ENCODE measurements at places on chromosomes 6 and 20.

GRCh38 chr20:40769677-40770285 lies 80.7 kb upstream of the MAFB start:
- DNase-seq: no peak

- DNase-seq: no peak
These were observed 48.2 kb downstream of the CDH4 start for GRCh38 chr20:61300293-61300692.

- no peak for DNase-seq
These were observed 27.9 kb downstream of the CENPW start for GRCh38 chr6:126367849-126368248.

DNA sequence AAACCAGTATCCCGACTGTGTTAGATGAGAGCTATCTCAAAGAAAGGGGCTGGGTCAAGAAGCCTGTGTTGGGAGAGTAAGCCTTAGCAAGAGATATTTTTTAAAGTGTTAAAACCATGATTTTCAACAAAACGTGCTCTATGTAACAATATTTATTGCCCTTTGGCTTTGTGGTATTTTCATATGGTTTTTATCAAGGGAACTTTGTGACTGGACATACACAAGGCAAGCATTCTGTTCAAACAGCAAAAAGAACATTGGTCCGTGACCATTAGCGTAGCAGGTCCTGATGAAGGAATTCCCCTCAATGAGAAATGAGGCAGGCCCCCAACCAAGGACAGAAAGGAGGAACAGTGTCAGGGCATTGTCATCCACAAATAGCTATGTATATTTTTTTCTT lies 222.6 kb downstream of the MYLK4 start:
- DNase-seq: no peak

DNA sequence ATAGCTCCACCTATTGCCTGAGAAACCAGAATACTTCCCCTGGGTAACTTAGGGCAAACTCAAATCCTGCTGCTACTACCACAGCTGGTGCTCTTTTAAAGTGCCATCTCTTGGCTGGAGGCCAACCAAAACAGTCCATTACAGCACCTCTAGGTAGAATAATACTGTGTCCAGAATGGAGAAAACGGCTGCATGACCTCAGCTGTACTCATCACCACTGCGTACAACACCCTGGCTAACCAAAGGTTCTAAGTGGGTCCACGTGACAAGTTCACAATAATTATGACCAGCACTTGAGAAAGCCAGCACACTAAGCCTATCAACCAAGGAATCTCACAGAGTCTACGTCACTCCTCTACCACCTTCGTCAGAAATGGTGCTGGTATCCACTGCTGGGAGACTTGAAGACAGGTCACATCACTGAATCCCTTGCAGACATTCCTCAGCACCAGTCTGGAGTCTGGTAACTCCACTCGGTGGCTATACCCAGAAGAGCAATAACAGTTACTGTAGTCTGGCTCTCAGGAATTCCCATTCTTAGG lies 40.9 kb upstream of the PKIB start:
- no peak for DNase-seq

DNA sequence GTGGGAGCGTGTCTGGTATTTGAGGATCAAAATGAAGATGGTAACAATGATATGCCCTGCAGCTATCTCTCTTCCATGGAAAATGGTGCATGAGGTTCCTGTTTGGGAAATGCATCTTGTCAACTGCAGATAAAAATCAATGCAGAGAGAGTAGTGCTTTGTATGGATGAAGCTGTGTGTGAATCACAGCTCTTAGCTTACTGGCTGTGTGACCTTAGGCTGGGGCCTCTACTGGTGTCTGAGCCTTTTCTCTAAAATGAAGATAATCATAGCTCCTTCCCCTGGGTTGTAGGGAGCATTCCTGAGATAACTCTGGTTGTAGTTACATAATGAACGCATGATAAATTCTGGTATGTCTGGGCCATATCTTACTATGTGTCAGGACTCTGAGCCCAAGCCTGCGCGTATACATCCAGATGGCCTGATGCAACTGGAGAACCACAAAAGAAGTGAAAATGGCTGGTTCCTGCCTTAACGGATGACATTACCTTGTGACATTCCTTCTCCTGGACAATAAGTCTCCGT lies 19.6 kb downstream of the ANGPT4 start:
- DNase-seq: no peak

GRCh38 chr6:128567029-128567428 lies 46.6 kb upstream of the PTPRK start:
- DNase-seq: no peak

GRCh38 chr20:19888269-19888671 lies 128.9 kb upstream of the NAA20 start:
- DNase-seq: no peak

DNA sequence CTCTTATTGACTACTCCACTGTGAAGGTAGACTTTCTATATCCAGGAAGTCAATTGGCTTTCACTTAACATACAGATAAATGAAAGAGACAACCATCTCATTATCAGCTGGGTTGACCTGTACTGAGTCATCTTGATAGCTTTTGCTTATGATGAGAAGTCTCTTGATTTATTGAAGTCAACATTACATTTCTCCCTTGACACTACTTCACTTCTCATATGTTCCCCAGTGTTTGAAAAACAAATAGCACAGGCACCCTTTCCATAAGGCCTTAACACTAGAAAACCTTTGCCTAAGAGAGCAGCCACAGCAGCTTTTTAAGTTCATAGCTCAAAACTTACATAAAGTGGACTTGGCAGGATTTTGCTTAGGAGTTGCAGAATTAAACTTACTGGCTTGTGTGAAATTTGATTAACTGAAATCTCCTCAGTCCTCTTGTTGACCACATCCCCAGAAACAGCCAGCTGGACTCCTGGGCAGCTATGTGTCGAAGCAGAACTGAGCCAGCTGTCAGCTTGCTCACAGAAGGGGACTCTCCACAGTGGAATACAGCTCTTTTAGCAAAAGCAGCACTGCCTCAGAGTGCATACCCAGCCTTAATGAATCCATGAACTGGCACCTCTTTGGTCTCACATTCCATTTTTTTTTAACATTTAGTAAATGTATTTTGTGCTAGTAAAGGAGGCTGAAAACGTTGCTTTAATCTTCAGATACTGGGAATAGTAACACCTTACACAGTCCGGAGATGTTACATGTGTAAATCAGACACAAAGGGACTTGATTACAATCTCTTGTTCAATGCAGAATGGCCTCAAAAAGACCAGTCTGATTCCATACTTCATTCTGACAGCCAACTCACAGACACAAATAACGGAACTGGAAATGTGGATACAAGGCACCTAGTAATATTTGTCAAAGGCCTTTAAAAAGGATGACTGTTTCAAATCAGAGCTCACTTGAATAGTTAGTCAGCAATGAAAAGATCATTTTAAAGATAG lies 1532.7 kb downstream of the HACE1 start:
- DNase-seq: no peak
